Stimulated activated CD4-positive, alpha-beta T cell treated with anti-CD3 and anti-CD28 coated beads, Interleukin-1b, Interleukin-23, amount 100 ng/mL, for 1 hour (primary cell): ENCODE measurements at places on chromosomes 4 and X.

GRCh38 chrX:52352551-52352950 lies 16.3 kb upstream of the XAGE2 start:
- no peak for DNase-seq

DNA sequence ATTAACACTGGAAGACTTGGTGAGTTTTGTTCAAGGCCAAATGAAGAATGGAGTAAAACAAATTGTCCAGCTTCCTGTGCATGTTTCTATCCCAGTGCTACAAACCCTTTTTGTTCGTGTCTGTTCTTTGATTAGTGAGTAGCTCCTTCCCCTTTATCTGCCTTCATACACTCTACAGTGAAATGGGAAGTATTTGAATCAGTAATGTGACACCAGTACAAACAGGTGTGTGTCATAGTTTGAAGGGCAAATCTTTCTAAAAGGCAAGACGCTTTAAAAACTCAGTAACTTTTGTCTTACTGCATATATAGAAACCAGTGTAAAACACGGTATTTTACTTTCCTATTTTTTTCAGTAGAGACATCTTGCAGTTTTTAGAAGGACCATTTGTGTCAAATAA lies 5.9 kb downstream of the ARHGEF38 start:
- no peak for DNase-seq

GRCh38 chr4:88659055-88659889 lies 38.4 kb downstream of the NAP1L5 start:
- DNase-seq, result peak; percentile 5

DNA sequence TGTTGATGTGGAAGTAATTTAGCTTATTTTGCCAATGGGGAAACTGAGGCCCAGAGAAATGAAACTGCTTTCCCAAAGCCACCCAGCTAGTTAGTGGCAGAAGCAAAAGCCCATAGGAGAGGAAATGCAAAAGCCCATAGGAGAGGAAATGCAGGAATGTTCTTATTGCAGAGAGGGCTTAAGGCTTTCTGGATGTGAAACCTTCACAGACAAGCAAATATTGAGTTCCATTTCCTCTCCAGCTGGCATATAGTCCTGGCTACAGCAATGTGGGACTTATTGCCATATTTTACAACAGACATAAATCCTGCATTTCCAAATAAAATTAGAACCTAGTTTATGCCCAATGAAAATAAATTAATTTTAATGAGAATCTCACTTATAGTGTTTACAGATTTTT lies 69.7 kb downstream of the TMEM154 start:
- DNase-seq, result no peak

- no peak for DNase-seq
Observed at GRCh38 chr4:147822128-147822527, 90.2 kb downstream of the ARHGAP10 start.

DNA sequence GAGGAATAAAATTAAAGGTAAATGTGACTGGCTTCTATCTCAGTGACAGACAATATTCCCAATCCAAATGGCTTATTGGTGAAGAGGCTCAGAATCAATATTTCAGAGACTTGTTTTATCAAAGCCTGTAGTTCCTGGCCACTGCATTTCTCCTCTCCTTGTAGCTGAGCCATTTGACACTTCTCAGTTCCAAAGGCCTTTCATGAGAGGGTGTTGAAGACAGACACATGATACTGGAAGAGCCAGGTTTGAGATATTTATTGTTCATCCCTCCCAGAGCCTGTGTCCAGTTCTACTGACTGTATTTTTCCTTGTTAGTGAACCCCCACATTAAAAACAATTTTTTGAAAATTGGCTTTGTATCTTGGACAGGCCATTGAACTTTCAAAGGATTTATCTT lies 12.9 kb upstream of the INPP4B start:
- no peak for DNase-seq

GRCh38 chr4:121053601-121054143 lies 18.7 kb downstream of the NDNF start:
- no peak for DNase-seq

GRCh38 chr4:182427554-182427953 lies 184.4 kb downstream of the TENM3 start:
- DNase-seq, result no peak

DNA sequence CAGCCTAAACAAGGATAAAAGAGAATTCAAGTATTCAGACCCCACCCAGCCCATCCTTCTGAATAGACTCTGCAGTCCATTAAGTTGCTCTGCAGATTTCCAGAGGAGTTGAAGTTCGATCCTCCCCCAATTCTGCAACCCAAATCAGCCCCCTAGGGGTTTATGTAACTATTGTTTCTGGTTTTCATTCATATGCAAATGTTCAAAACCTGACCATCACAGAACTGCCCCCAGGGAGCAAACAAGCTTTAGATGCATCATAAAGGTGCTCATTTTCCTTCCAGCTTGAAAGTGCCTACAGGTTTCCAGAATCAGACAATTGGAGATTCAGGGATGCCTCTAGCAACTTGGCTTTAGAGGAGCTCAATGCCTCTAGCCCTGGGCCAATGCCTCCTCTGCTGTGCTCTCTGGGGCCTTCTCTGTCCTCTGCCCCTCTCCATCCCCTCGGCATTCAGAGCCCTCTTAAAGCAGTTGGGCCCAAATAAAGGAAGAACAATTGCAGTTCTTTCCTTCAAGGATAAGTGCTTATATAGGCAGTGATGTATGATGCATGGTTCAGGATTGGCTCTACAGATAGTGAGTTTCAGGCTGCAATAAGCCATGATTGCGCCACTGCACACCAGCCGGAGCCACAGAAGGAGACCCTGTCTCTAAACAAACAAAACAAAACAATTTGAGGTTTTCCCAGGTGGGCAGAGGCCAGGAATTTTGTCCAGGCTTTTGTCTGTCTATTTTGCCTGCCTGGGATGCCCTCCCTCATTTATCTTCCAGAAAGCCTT lies 23.5 kb upstream of the SPINK2 start:
- DNase-seq, result no peak

DNA sequence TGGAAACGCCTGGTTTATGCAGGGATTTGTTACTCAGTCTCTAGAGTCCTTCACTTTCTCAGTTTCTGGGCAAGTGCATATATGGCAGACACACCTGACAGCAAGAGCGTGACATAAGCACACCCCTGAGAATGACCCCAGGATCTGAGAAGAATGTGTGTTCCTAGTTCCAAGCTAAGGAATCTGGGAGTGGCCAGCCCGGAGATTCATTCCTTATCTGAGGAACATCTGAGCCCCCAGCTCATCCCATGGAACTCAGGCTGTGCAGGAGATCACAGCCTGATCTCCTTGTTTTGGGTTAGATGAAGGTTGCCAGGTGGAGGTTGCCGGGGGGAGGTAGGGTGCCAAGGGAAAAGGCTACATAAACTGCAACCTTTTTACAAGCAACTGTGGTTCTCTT lies 23.8 kb upstream of the KIAA0232 start:
- no peak for DNase-seq

- no peak for DNase-seq
Observed at GRCh38 chrX:124249345-124249744, 83.1 kb upstream of the TEX13D start.

GRCh38 chrX:1582686-1583437 lies 8.5 kb upstream of the AKAP17A start:
- DNase-seq, result no peak

DNA sequence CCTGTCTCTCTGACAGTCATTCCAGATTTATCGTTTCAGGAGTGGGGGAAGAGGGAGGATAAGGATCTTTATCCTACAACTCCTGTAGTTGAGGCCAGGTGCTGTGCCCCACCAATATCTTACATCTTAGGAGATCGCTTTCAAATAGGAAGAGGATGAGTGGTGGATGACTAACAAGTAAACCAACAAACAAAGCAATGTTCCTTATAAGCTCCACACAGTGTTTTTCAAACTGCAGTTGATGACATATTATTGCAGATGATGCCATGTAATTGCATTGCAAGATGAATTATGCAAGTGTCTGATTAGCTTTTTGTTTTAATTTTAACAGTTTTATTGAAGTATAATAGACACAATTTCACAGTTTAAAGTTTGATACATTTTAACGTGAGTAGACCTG lies 35.8 kb upstream of the TMEM164 start:
- DNase-seq, result no peak

GRCh38 chr4:180811556-180811955 lies 1431.6 kb upstream of the TENM3 start:
- no peak for DNase-seq

- DNase-seq, result no peak
Observed at GRCh38 chrX:154718616-154719015, 32.3 kb downstream of the GAB3 start.

DNA sequence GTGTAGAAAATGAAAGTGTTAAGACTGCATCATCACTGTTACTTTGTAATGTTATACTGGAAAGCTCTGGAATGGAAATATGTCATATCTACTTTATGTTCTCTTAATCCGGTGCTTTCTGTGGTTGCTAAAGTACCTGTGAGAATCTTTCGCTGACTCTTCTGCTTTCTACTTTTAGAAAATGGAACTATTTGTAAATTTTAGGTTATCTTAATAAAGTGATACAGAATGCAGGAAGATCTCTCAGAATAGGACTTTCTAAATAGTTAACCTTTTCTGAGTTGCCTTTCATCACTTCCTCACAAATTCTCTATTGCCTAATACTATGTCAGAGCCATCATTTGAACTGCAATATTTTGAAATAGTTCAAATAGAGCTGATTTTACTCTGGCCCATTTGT lies 69.3 kb downstream of the BMP2K start:
- DNase-seq, result no peak

DNA sequence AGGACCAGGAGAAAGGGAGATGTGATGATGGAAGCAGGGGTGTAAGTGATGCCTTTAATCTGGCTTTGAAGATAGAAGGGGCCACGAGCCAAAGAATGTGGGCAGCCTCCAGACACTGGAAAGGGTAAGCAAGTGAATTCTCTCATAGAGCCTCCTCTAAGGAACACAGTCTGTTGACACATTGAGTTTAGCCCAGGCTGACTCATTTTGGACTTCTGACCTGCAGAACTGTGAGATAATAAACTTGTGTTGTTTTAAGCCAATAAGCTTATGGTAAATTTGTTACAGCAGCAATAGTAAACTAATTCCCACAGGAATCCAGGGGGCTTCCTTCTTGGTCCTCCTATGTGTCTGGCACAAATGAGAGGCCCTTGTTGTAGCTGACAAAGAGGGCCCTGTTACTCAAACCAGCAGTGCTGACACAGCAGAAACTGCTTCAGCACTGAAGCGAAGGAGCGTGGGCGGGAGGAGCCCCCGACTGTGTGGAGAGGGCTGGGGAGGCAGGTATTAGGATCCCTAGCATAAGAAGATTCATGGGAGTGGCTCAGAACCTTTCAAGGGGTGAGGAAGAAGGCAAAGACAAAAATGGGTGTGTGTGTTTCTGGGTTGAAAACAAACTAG lies 268.7 kb downstream of the NR3C2 start:
- DNase-seq, result no peak

- DNase-seq, result no peak
Observed at GRCh38 chr4:44438687-44439086, 9.9 kb downstream of the KCTD8 start.

DNA sequence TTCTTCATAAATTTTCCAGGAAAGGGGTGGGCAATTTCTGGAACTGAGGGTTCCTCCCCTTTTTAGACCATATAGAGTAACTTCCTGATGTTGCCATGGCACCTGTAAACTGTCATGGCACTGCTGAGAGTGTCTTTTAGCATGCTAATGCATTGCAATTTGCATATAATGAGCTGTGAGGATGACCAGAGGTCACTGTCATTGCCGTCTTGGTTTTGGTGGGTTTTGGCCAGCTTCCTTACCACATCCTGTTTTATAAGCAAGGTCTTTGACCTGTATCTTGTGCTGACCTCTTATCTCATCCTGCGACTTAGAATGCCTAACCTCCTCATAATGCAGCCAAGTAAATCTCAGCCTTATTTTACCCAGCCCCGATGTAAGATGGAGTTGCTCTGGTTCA lies 577.8 kb downstream of the NLGN4X start:
- DNase-seq, result no peak

- no peak for DNase-seq
Observed at GRCh38 chr4:56680266-56680665, 830 bp downstream of the HOPX start.

GRCh38 chrX:137032341-137032694 lies 1.5 kb downstream of the GPR101 start:
- no peak for DNase-seq

DNA sequence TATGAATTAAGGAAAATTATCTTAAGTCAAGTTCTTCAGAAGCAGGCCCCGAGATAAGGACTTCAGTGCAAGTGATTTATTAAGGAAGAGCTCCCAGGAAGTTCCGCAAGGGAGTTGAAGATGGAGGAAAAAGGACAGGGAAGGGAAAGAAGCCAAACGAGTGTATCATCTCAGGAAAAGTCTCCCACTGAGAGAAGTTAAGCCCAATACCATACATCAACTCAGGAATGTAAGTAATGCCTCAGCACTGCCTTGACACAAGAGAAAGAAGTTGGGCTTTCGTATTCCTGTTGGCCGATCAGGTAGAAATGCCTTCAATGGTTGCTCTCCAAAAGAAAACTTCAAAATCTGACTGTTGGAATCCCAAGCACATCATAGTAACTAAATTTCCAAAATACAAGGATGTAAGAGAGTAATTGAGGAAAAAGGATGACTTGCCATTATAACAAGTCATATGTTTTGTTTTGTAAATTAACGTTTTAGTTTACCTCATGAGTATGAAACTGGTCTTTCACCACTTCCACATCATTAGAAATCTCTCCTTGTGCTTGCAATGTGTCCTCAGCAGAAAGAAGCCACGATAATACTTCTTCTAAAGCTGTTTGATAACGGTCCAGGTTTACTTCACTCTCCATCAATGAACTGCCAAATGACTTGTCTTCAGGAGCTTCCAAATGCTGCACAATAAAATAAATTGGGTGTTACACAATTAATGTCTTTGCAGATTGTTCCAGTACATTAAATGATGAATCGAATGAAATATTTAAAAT lies 566.7 kb downstream of the DMD start:
- DNase-seq, result no peak

DNA sequence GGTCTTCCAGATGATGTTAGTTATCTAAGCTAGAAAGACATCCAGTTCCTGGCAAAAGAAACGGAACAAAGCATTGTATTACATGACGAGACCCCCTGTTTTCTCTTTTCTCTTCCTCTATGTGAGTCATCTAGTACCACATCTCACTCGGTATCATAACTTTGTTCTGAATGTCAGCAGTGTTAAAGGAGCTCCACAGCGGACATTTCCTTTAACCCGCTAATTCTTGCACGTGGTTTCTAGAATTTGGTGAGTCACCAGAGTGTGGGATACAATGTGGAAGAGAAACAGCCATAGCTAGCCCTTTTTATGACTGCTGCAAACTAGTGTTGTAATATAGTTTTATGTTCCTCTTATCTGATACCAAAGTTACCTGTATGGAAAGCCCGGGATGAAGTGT lies 243.7 kb downstream of the TENM3 start:
- no peak for DNase-seq

DNA sequence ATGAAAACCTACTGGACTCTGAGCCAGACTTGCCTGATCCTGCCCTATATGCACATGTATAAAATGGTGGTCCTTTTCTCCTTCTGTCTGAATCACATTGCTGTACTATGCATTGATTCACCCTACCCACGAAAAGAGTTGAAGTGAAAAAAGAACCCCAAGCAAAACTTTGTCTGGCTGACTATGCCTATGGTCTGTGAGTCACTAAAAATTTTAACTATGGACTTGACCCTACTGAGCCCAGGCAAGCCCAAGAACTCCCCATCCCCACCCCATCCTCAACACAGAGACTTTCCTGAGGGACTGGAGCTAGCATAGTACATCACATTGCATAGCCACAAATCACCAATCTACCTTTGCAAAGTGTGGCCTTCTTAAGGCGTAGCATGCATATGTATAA lies 116.6 kb upstream of the TENM3 start:
- DNase-seq, result no peak
